ENCODE measurements at places on chromosomes 13 and 19. TPM values are rescaled to one million over a fixed set of nuclear protein-coding genes. Genes with fewer than 3 reads are reported as not detected.

- DNase-seq: no peak
Observed at GRCh38 chr13:53182724-53183123, 154.1 kb downstream of the OLFM4 start.

GRCh38 chr19:48253999-48254398 lies 1.7 kb downstream of the CARD8 start:
- DNase-seq: no peak

DNA sequence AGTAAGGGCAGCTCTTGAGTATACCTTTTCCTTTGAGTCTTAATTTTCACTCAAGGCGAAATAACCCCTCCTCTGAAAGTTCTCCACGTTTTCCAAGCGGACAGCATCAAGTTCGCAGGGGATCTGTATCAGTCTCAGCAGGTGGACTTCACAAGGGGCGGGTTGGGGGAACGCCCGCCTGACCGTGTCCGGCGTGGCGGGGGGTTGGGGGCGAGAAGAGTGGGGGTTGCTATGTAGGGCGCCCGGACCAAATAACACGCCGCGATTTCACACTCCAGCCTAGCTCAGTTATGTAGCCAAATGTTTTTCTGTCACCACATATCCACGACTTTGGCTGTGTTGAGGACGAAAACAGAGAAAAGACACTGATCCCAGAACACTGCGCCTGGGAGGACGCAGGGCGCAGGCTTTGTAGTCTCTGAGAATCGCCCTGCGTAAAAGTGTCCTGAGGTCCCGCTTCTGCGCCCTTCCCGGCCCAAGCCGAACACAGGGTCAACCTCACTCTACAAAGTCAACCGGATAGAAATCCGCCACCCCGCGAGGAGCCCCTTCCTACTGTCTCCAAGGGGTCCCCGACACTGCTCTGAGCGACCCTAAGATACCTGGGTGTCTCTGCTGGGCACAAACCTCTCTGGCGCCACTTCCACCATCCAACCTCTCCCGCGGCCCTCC lies 524 bp downstream of the RUBCNL start:
- no peak for DNase-seq

GRCh38 chr19:1169921-1170885 lies 3.9 kb downstream of the SBNO2 start:
- peak; percentile 82 for DNase-seq

MPV17L2 gene
- 40.0 TPM for total RNA-seq

CD79A gene
- not detected for total RNA-seq

DNA sequence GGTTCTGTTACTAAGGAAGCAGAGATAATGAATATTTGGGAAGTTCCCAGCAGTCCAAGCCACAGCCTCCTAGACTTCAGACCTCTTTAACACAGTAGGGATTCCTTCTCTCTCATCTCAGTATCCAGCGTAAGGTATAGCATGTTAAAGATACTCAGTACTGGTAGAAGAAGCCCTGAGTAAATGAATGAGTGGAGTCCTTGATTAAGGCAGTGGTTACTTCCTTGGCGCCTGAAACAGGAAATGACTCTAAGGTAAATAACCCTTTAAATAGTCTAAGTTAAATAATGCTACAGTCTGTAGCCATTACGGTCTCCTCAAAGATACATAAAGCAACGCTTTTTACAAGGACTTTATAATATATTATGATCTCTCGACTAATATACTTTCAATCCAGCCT lies 650.8 kb upstream of the MIR17HG start:
- peak; percentile 52 for DNase-seq

POMP gene
- total RNA-seq: 234 TPM

GRCh38 chr13:71768881-71769280 lies 98.1 kb downstream of the DACH1 start:
- DNase-seq: no peak

KIR3DL1 gene
- not detected for total RNA-seq

- DNase-seq: no peak
Observed at GRCh38 chr19:10611907-10612306, 13.4 kb upstream of the SLC44A2 start.

CYP4F2 gene
- not detected for total RNA-seq

- DNase-seq: no peak
Observed at GRCh38 chr13:43482026-43482425, 304.7 kb downstream of the ENOX1 start.

Data from A172 (cell line).